ENCODE measurements at places on chromosomes 12 and 14. TPM values are rescaled to one million over a fixed set of nuclear protein-coding genes. Genes with fewer than 3 reads are reported as not detected.

LRP6 gene
- polyA plus RNA-seq, result 8.1 TPM

ZBTB25 gene
- 0.99 TPM for polyA plus RNA-seq

ZC3H10 gene
- polyA plus RNA-seq, result 1.7 TPM

KCNK10 gene
- not detected for polyA plus RNA-seq

LIN7A gene
- not detected for polyA plus RNA-seq

TAS2R50 gene
- 0.36 TPM for polyA plus RNA-seq

LYZ gene
- 27.2 TPM for polyA plus RNA-seq

GLS2 gene
- polyA plus RNA-seq, result not detected

TTC9 gene
- not detected for polyA plus RNA-seq

DNAJC22 gene
- 0.36 TPM for polyA plus RNA-seq

MVK gene
- 23.1 TPM for polyA plus RNA-seq

GALNT6 gene
- 2.8 TPM for polyA plus RNA-seq

IAPP gene
- not detected for polyA plus RNA-seq

AGAP2 gene
- 0.20 TPM for polyA plus RNA-seq

ZFYVE26 gene
- polyA plus RNA-seq, result 2.9 TPM

SLC25A47 gene
- not detected for polyA plus RNA-seq

CCDC197 gene
- polyA plus RNA-seq, result not detected

MUCL1 gene
- polyA plus RNA-seq, result not detected

Measured in K562 (cell line).